Left ventricle myocardium superior (tissue), 1 donor: ENCODE measurements at places on chromosomes 5 and 9.

GRCh38 chr9:128913995-128914772 is 6.6 kb upstream of the PHYHD1 start:
- no peak for DNase-seq

DNA sequence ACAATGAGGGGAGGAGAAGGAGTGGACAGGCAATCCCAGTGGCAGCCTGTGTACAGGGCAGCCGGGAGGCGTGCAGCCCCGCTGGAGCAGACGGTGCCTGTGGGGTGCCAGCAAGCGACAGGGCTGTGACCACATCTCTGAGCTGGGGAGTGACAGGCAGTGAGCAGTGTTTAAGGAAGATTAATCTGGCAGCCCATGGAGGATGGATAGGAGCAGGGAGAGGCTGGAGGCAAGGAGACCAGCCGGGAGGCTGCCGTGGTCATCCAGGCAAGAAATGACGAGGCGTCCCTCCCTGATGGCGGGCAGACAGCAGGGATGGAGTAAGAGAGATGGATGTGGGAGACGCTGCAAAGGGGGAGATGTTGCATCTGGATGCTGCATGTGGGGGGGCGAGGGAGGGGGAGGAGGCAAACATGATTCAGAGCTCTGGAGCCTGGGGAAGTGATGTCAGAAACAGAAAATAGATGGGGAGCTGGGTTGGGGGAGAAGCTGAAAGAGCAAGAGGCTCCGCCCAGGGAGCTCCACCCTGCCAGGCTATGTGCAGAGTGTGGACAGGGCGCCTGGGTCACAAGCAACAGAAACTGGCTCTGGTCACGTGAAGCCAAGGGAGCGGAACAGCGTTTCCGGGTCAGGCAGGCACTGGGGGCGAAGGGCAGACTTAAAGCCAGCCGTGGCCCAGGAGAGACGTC is 12.6 kb downstream of the UNC5A start:
- DNase-seq, result peak; percentile 6

GRCh38 chr9:111149018-111149759 is 110.9 kb upstream of the LPAR1 start:
- peak; percentile 32 for DNase-seq

- no peak for DNase-seq
Measured at GRCh38 chr9:128595471-128595870, 43.1 kb downstream of the SPTAN1 start.

- DNase-seq, result no peak
Measured at GRCh38 chr5:169002953-169003555, 297.9 kb downstream of the SLIT3 start.

DNA sequence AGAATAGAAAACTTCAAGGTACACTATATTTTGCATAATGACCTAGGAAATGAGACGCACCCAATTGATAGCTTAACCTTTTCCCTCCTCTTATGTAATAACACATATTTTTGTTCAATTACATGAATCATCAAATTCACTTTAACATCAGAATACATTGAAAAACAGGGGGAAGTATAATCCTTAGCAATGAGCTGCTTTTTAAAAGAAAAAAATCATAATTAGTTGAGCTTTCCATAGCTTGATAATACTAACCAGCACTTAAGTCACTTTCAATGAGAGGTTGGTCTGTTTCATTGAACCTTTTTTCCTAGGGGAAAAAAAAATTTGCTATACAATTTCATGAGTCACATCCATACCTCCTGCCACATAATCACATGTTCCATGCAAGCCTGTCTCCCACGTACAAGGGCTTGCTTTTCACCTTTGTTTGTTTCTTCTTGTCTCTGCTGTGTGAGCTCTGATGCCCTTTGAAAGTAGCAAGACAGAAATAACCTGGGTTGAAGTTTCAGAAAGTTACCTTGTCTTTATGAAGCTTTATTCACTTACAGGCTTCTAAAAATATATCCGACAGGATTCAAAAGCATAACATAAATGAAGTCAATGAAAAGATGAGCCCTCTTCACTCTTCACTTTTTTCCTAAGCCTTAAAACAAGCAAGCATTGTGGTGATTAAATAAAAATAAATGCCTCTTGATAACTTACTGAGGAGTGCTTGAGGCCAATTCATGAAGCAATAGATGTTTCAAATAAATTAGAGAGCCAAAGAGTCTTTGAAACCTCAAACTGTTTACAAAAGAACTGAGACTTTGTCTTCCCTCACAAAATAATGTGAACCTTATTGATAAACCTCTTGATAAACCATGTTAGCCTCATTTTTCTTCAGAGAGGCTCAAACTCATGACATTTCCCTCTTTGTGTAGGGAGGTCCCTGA is 108.5 kb downstream of the FEM1C start:
- DNase-seq, result no peak

DNA sequence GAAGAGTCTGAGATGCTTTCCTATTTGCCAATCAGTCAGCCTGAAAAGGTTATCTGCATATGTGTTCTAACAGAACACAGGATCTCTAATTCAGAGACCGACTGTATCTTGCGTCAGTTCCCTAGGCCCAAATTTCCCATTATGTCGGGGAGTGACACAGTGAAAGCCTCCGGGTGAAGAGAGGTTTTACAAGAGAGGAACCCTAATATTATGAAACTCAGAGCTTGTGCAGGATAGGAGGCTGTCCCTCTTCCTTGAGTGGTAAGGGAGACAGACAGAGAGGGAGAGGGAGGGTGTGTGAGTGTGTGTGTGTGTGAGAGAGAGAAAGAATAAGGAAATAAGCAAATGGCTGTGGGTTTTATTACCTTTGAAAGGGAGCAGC is 1.9 kb downstream of the CD14 start:
- DNase-seq, result no peak

DNA sequence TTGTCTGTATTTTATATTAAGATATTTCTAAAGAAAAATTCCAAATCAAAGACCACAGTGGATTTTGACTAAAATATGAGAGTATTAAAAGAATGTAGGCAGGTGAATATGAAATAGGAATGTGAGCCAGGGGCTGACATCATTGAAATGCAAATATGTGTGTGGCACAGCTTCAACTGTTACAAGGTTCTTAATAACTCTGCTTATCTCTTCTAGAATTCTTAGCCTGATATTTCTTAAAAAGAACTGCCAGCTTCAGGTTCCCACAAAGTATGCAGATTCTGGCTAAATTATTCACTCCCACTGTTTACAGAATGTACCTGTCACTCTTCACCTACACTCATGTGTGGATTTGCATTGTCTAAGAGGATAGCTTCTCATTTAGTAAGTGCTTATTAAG is 274.4 kb downstream of the DIRAS2 start:
- DNase-seq, result no peak

- peak; percentile 40 for DNase-seq
Measured at GRCh38 chr5:60843936-60844905, at the start of gene ELOVL7. ELOVL7 (minus strand) TSS chr5:60844269; CDS start chr5:60787397, 56,872 bp downstream.

DNA sequence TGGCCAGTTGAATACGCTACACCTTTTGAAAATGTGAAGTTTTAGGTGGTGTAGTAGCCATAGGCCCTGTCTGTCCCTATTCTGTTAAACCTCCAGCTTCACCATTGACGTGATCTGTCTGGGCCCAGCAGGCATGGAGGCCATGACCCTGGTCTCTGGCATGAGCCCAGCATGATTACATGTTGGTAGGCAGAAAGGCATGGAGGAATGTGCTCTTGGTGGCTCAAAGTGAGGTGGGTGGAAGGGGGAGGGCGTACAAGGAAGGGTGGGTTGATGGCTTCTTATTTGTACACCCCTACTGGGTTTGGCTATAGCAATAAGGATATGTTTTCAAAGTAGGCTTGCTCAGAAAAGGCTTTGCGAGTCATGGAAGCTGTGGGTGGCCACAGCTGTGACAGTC is 23.7 kb downstream of the RALGPS1 start:
- no peak for DNase-seq

DNA sequence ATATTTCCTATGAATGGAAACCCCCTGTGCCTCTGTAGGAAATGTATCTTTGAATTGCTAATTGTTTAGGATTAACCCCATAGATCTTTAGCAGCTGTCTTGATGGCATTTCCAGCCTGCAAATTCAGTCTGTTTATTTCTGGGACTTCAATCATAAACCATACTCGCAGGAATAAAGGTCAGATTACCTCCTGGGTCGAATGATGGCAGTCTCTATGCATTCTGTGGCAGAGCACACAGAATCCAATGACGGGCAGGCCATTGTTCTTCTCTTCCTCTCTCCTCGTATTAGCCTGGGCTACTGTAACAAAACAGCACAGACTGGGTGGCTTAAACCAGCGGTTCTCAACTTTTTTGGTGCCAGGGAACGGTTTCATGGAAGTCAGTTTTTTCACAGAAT is 199.9 kb downstream of the PCSK5 start:
- no peak for DNase-seq

DNA sequence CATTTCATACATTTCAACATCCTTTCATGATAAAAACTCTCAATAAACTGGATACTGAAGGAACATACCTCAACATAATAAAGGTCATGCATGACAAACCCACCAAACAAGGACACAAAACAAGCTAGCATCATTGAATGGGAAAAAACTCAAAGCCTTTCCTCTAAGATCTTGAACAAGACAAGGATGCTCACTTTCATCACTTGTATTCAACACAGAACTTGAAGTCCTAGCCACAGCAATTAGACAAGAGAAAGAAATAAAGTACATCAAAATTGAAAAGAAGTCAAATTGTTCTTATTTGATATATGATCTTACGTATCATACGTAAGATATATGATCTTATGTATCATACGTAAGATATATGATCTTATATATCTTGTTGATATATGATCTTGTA is 5.3 kb downstream of the MRPL50 start:
- no peak for DNase-seq

- DNase-seq, result no peak
Measured at GRCh38 chr5:97534166-97534565, 351.1 kb upstream of the RIOK2 start.

DNA sequence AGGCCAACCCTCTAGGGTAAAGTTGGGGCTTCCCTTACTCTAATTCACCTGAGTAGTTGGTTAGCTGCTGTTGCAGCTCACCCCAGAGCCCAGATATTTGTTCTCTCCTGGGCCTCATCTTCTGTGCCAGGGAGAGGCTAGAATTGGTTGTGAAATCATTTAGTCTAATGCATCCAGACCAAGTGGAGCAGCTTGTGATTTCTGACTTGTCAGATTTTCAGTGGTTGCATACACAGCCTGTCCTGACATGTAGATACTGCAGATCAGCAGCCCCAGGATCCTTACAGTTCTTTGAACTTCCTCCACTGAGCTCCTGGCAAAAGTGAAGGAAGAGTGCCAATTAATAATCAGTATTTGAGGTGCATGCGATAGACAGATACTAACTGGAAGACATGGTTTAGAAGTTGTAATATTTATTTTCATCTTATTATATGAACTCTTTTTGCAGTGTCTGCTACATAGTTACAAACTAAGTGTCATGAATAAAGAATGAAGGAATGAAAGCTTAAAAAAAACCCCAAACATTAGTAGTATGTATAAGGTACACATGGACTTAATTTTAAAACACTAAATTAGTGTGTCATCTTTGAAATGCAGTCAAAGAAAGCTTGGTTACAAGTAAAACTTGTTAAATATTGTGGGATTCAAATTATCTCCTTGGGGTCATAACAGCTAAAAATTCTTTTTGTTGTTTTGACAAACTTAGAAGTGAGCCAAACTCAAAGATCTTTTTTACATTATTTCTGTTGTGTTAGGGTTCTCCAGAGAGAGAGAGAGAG is 128.5 kb downstream of the VPS13A start:
- DNase-seq, result no peak

DNA sequence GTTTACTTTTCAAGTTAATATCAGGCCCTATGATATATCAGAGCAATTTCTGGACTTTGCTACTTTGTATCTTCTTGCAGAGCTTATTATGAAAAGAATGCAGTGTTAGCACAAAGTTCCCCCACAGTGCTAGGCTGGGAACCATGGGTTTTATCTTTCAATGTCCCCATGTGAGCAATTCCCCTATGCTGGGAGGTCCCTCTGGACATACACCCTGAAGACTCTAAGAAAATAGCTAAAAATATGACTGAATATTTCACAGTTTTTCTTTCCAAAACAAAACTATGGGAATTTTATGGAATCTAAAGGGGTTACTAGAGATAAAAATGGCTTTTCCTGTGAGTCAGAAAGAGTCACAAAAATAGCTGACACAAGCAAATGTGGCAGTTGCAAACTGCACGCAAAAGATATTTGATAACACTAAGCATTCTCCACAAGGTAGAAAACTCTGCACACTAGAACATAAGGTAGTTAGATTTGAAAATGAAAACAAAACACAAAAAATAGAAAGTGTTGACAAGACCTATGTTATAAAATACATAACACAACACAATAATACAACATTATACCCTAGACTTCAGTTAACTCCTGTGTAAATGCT is 487.5 kb upstream of the GRIN3A start:
- no peak for DNase-seq

GRCh38 chr5:59832577-59833301 is 60.8 kb downstream of the PDE4D start:
- no peak for DNase-seq

- DNase-seq, result no peak
Measured at GRCh38 chr5:12861886-12862654, 957.8 kb upstream of the CTNND2 start.

DNA sequence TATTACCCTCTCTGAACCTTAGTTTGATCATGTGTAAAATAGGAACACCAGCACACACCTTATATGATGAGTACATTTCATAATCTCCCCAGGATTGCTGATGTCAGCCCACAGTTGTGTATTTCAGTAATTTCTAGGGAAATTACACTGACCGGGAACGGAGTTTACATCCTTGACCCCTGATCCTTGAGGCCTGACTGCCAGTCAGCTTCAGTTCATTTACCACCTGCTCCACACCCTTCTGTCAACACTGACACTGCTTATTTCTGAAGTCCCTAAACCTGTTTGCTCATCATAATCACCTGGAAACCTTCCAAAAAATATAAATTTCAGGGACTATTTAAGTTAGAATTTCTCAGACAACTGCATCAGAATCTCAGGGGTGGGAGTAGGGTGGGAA is 55.3 kb downstream of the ZNF622 start:
- no peak for DNase-seq

GRCh38 chr9:19533373-19533772 is 124.6 kb downstream of the ACER2 start:
- no peak for DNase-seq

- DNase-seq, result no peak
Measured at GRCh38 chr5:142902186-142902965, 132.2 kb downstream of the ARHGAP26 start.

GRCh38 chr9:133994353-133995011 is 2.4 kb upstream of the VAV2 start:
- peak; percentile 90 for DNase-seq

- DNase-seq, result no peak
Measured at GRCh38 chr9:21252721-21253547, 13.1 kb upstream of the IFNA14 start.

GRCh38 chr9:136650648-136651047 is 12.1 kb upstream of the EGFL7 start:
- DNase-seq, result no peak

DNA sequence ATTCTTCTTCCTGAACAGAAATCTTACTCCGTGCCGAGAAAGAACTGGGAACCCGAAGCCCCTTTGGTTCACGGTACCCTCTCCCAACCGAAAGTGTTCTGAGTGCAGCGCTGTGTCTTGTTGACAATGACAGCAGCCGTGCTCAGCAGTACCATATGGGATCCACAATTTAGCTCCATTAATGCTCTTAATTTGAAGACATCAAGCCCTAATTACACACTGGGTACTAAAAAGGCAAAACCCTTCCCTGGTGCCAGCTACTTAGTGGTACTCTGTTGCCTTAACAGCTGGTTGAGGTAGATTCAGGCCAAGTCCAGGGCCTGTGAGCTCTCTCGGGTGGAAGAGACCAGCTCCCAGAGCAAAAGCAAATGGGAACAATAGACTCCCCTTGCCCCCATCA is 24.5 kb downstream of the DDX31 start:
- DNase-seq, result no peak
